ENCODE measurements at places on chromosomes 5 and 9. TPM values are rescaled to one million over a fixed set of nuclear protein-coding genes. Genes with fewer than 3 reads are reported as not detected.

OMD gene
- total RNA-seq, result not detected

ADAMTS19 gene
- not detected for total RNA-seq

TAF11L10 gene
- not detected for total RNA-seq

PROB1 gene
- 1.2 TPM for total RNA-seq

PCDHAC2 gene
- total RNA-seq, result not detected

SPOCK1 gene
- 0.27 TPM for total RNA-seq

GRCh38 chr5:175772747-175773533 lies 98.4 kb upstream of the CPLX2 start:
- DNase-seq, result no peak

DNA sequence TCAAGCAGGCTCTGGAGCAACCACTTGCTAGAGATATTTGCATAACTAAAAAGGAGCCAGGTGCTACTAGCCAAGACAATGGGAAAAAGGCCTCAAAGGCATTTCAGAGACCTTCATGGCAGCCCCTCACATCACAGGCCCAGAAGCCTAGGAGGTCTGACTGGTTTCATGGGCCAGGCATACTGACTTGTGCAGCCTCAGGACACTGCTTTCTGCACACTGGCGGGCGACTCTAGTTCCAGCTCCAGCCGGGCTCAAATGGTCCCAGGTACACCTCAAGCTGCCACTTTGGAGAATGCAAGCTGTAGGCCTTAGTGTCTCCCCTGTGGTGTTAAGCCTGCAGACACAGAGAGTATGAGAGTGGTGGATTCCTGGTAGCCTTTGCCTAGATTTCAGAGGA lies 27.1 kb downstream of the COX7C start:
- DNase-seq, result no peak

DNA sequence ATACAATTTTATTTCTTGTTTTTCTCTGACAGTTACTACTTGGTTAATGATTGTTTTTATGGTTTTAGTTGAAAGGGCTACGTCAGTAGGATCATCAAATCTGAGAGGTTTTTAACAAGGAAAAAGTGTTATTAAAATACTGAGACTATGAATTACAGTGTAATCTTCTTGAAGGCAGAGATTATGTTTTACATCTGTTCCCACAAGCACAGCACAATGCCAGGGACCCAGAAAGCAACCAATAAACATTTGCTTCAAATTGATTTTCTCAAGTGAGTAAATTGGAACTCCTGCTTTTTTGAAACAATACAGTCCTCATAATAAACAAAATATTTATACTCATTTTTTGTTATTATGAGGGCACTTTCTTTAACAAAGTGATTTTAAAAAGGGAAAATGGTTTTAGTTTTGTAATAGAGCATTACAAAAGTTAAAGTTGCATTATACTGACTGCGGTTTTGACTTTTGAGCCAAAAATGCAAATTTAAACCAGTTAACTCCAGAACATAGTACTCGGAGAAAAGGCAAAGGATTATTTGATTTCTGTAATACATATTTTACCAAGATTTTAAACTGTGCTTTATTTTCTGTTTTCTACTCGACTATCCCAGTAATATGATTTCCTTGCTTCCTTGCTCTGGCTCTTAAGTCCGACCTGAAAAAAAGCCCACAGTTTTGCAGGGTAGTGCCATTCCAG lies 176.9 kb downstream of the GDNF start:
- no peak for DNase-seq

DNA sequence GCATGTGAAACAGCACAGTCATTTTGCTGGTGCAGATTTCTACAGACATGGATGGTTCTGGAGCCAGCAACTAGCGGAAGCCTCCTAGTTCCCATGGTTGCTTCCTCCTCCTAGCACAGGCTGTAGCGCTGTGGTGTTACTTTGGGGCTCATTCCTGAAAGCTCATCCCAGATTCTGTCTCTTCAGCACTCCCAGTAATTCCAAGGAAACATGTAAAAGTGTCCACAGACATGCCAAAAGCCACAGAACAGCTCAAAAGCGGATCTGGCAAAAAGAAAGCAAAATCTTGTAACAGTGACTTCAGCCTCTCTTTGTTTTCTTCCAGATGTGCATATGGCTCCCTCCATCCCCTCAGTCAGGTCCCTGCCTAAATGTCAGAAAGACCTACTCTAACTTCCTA lies 144.1 kb downstream of the CEP120 start:
- DNase-seq, result no peak

DNA sequence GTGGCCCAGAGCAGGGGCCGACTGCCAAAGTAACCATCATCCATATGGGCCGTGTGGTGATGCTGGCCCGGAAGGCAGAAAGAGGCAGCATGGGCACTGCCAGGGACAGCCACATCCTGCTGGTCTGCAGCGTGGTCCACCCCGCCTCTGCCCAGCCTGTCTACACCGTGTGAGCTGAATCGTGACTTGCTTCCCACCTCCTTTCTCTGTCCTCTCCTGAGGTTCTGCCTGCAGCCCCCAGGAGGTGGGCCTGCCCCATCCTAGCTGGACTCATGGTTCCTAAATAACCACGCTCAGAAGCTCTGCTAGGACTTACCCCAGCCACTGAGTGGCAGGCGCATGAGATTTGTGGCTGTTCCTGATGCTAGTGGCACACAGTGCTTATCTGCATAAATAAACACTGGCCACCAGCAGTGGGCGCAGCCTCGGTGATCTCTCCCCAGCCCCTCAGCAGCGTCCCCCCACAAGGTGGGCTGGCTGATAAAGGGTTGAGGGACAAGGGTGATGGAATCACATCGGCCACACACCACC lies 22.6 kb upstream of the SUSD3 start:
- no peak for DNase-seq

GRCh38 chr5:9766581-9766980 lies 136.4 kb upstream of the TAS2R1 start:
- DNase-seq, result no peak

GRCh38 chr5:2658881-2659470 lies 92.5 kb downstream of the IRX2 start:
- no peak for DNase-seq

- DNase-seq, result no peak
Measured at GRCh38 chr9:137545123-137545522, 5.1 kb downstream of the PNPLA7 start.

DNA sequence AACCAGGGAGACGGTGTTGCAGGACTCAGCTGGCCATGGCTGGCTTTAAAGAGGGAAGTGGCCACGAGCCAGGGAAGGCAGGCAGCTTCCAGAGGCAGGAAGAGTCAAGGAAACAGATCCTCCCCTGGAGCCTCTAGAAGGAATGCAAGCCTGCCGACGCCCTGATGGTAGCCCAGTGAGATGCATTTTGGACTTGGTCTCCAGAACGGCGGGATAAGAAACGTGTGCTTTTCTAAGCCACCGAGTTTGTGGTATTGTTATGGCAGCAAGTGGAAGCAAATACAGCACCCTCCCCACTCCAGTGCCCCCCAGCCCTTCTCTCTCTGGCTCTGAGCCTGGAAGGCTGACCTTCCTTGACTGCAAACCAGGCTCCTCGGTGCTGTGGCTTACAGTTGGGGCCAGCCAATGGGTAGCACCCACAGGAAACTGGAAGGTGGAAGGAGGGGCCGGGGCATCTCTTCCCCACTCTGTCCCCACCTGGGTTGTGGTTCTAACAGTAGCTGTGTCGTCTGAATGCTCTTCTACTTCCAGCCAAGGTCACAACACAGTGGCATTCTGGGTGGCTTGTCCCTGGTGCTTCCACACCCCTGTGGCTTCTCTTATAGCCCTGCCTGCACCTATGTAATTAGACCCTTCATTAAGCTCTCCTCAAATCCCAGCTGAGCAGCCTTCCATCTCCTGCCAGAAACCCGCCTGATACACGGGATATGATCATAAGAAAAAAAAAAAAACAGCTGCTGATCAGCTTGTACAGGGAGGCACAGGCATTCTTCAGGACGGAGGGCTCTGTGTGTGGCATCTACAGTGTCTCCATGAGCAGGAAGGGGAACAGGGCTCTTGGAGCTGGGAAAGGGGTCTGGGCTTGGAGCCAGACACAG lies 29.9 kb upstream of the UNC5A start:
- DNase-seq, result no peak

GRCh38 chr9:100555471-100555870 lies 22.4 kb upstream of the CAVIN4 start:
- DNase-seq, result no peak

GRCh38 chr5:158121678-158122077 lies 262.7 kb upstream of the CLINT1 start:
- DNase-seq, result no peak

- no peak for DNase-seq
Measured at GRCh38 chr5:149596712-149597111, 15.4 kb downstream of the ARHGEF37 start.

DNA sequence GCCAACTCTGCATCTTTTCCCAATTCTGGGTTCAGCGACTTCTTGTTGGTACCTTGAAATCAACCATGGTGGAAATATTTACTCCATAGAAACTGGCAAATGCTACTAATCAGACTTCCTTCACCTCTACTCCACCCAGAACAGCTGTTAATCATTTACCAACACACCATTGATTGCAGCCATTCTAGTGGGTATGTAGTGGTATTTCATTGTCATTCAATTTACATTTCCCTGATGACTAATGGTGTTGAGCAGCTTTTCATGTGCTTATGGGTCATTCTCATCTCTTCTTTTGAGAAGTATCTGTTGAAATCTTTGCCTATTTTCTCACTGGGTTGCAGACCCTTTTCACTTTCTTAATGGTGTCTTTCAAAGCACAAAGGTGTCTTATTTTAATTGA lies 122.4 kb upstream of the MSX2 start:
- no peak for DNase-seq

- no peak for DNase-seq
Measured at GRCh38 chr5:125517973-125518550, 771.6 kb upstream of the ZNF608 start.

GRCh38 chr9:108687006-108687987 lies 168.5 kb downstream of the ACTL7B start:
- DNase-seq, result no peak

DNA sequence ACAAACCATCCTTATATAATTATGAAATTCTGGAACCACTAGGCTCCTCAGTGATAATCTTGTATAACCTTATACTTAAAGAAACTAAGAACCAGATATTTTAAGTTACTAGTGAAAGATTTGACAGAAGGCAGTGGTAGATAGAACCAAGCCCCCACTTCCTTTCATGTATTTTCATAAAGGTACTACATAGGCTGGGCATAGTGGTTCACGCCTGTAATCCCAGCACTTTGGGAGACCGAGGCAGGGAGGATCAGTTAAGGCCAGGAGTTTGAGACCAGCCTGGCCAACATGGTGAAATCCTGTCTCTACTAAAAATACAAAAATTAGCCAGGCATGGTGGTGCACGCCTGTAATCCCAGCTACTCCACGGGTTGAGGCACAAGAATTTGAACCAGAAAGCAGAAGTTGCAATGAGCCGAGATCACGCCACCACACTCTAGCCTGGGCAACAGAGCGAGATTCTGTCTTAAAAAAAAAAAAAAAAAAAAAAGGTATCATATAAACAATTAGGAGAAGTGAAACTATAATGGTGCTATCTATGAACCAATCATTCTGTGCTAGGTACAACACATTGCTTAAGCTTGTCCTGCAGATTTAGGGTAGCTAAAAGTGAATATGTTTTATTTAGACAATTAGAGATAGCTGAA lies 27.9 kb upstream of the DTWD2 start:
- DNase-seq, result no peak

DNA sequence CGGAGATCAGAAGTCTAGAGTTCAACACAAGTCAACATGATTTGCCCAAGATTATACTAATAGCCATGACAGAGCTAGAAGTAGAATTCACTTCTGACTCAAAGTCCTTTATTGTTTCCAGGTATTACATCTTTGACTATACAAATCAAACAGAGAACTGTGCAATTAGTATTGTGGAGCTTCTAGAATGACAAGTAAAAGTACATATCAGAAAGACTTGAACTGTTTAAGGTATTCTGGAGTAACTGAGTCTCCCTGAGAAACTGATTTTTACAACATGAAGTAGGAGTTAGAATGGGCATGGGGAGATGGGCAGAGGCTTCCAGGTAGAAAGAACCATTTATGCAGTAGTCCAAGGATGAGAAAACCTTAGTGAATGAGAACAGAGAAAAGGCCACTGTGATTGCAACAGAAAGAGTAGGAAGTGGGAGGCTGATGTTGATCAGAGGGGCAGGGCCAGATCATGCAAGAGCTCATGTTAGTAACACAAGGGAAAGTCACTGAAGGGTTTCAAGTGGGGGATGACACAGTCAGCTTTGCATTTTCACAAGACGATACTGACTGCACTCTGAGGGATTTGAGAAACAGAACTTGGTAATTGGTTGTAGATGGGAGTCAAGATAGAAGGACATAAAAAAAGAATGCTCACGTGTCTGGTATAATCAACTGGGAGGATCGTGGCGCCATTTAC lies 280.7 kb downstream of the RFX3 start:
- no peak for DNase-seq

DNA sequence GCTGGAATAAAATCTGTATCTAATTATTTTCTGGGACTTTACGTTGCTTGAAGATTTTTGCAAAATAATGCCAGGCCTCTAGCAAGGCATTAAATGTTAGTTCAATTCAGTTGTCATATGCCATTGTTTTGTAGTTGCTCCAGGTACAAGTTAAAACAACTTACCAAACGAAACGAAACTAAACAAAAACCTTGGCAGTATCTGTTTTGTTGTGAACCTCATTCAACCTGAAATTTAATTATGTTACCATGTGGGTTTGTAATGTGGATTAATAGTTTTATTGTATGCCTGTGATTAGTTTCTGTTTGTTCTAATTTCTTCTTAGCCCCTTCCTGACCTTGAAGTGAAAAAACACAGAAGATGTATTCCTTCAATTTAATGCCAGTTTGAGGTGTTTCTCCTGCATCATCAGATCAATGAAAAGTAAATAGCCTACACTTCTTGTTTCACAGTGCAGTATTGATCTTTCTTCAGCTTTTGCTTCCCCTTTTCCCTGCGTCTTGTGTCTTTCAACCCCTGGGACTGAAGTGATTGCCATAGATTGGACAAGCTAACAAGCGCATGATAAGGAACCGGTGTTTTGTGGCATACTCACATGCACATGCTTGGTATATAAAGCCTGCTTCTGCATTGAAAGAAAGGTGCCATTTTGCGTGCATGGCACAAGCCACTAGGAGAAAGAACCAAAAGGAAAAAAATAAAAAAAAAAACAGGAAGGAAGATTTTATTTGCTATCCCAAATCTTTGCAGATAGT lies 699.0 kb upstream of the ARRDC3 start:
- DNase-seq, result no peak

DNA sequence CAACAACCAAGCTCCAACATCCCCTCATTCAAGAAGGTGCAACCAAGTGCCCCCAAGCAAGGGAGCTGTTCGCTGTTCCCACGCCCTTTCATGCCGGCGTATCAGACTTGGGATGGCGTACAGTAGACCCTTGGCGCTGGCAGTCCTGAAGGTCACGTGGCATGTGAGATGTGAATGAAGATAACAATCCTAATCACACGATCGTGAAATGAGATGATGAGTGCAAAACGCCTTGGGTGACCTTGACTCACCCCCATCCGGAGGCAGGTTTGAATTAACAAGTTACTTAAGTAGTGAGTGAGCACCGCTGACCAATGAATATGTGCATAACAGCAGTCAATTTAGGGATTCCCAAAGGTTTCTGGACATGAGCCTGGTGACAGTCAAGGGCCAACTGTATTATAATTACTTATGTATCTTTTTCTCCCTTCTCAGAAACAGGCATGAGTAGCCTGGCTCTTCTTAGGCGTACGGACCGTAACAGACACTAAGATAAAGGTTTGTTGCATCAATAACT lies 150.2 kb downstream of the TTLL11 start:
- no peak for DNase-seq

Data from CD4-positive, CD25-positive, alpha-beta regulatory T cell (primary cell).